ENCODE measurements at places on chromosomes 11 and 22.

- DNase-seq, result no peak
Measured at GRCh38 chr22:42978453-42979103, 36.4 kb downstream of the PACSIN2 start.

DNA sequence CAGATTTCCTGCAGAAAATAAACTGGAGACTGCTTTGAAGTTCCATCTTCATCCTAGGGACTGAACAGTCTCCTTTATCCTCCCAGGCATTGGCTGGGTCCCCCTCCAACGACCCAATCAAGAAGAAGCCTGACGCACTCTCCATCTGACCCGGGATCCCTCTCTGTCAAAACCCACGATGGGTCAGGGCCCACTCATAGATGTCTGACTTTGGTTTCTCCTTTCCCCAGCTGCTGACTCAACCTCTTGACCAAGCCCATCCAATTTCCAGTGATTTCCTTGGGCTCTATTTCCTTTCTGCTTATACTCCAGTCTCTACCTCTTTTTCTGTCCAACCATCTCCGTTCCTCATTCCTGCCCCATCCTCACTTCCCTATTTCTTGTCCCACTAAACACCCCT, 189.7 kb downstream of the MIAT start:
- no peak for DNase-seq

GRCh38 chr11:61966734-61967115, 709 bp downstream of the FTH1 start:
- peak; percentile 20 for DNase-seq

DNA sequence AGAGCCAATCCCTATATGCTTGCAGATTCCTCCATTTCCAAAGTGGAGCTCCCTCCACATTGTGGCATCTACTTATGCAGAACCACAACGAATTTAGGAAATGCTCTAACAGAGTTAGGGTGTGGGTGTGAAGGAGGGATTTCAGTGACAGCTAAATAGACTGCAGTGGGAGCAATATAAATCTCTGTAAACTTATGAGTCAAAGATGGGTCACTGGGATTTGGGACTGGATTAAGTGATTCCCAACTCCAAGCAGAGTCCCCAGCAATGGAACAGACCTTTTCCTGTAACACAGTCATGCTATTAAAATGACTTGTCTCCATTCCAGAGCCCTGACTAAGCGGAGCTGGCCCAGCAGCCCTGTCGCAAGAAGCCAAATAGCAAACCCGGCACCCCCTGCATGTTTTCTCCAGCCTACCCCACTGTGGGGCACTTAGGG, 36.6 kb downstream of the RPL27A start:
- no peak for DNase-seq

- no peak for DNase-seq
Measured at GRCh38 chr22:38452373-38453065, 2.5 kb downstream of the KCNJ4 start.

GRCh38 chr11:77127920-77128691, at the start of gene MYO7A:
Gene MYO7A (plus strand): TSS chr11:77128246. CDS start chr11:77130635, 2,389 bp downstream.
- no peak for DNase-seq

- DNase-seq, result no peak
Measured at GRCh38 chr11:36492724-36493304, 17.3 kb downstream of the TRAF6 start.

GRCh38 chr11:12871788-12872321, 137.3 kb upstream of the RASSF10 start:
- DNase-seq, result no peak

DNA sequence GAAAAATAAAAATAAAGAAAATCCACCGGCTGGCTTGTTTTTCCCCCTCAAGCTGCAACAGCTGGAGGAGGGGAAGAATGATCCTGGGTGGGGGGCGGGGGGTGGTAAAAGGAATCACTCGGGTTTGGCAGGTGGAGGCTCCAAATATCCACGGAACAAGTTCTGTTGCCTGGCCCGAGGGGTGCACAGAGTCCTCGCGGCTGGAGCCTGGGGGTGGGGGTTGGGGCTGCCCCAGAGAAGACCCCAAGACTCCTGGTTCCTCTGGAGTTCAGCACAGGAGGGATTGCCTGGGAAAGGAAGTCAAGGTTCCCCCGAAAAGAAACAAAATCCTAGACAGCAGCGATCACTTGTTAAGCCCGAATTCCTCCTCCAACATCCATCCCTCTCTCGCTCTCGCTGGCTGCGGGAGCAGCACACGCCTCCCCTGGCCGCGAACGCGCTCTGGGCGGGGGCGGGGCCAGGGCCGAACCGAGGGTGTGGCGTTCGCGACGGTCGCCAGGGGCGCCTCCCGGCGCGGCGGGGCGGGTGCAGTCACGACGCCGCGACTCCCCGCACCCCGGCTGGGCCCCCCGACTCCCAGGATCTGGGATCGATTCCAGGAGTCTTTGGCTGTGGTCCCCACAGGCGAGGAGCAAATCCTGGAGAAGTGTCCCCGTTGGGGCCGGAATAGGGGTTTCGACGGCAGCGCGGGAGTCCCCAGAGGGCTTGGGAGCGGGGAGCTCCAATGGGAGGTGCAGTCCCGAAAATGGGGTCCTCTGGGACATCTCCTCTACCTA, at the start of gene KCNA4:
TSS of gene KCNA4 (minus strand) at position 443 of the 776 bp plus-strand sequence. CDS start 4,352 bp downstream, outside the sequence.
- DNase-seq, result no peak

DNA sequence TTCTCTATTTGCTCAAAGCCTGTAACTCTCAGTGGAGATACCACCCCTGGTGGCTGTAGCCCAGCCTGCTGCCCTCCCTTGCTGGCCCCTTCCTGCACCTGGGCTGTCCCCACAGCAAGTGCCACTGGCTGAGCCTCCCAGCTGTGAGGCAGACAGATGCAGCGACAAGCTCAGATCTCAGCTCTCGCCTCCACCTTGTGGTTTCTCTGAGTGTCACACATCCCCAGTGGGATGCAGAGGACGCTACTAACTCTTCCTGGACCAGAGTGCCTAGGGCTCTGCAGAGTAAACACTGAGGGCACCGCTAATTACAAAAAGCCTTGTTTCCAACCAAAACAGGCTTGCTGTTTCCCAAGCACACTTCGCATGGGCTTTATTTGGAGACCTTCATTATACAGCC, 8.9 kb downstream of the YPEL1 start:
- DNase-seq, result peak; percentile 43

GRCh38 chr22:47373648-47374272, 611.3 kb downstream of the TBC1D22A start:
- no peak for DNase-seq

DNA sequence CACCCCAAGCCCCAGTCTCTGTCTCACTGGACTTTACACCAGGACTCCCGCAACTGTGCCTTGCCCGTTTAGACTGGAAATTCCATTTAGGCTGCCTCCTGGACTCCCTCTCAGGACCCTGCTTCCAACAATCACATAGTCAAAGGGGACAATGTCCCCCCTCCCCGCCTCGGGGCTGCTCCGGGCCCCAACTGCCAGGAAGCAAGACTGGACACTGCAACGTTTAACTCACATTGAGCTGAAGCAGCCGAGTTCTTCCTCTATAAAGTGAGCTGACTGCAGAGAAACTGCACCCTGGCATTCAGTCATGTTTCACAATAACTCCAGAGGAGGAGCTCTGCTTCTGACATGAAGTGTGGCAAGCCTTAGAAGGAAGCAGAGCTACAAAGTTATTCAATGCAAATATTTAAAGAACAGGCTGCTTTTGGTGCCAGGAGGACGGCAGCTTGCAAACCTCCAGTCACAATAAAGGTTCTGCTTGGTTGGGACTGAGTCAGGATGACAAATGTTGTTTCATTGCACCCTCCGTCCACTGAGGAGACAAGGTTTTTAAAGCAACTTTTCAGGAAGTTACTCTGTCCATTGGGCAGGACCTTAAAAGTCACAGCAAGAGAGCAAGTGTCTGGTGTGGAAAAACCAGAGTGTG, 19.9 kb downstream of the PACSIN2 start:
- no peak for DNase-seq

DNA sequence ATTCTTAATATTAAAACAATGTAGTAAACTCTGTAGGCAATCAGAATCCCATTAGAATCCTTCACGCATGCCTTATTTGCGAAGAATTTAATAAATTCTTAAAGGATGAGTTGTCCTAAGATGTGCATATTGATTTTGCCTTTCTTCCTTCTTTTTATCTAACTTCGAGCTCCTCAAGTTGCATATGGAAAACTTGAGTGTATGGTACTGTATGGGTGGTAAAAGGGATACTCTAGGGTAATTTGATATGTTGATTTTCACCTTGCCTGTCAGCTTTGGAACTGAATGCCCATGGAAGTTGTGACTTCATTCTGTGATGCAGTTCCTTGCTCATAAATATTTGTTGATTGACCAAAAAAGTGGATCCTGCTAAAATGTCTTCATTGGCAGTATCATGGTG, 193.8 kb downstream of the DDX10 start:
- no peak for DNase-seq
